ENCODE measurements at places on chromosomes 3 and 15. TPM values are rescaled to one million over a fixed set of nuclear protein-coding genes. Genes with fewer than 3 reads are reported as not detected.
A peak's percentile ranks its signal among the peaks of the same experiment; 100 is the strongest.

Gene RETNLB
- polyA plus RNA-seq, result not detected

Gene CACNA1D
- not detected for polyA plus RNA-seq

Gene ZNF80
- not detected for polyA plus RNA-seq

Gene LARP6
- not detected for polyA plus RNA-seq

Gene TMCO5A
- not detected for polyA plus RNA-seq

Gene ABHD17C
- polyA plus RNA-seq, result not detected

Gene GCNT3
- not detected for polyA plus RNA-seq

DNA sequence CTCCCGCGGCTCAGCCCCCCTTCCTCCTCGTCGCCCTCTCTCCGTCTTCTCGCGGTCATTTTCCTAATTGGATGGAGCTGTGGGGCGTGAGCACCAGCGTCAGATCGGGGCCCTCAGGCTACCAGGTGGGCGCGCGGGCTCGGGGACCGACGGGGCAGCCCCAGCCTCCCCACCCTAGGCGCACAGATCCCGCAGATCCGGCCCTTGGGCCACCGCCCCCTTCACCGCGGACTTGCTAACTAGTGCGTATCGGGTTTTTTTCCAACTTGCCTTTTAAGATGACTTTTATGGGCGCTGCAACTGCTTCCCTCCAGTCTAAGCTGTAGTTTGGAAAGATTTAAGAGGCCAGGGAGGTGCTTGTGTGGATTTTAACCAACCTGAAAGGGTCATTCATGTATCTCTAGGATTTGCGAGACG lies 1.3 kb downstream of the ZNF710 start:
- H3K27ac ChIP-seq, result peak overlapping the region; percentile 95
- peak; percentile 42 for DNase-seq
- no peaks in the 10 kb centered on the region for H3K27me3 ChIP-seq

GRCh38 chr3:170802164-170803151 lies 67.5 kb downstream of the RPL22L1 start:
- H3K36me3 ChIP-seq, result no peaks in the 10 kb centered on the region
- no peaks in the 10 kb centered on the region for H3K4me1 ChIP-seq
- H3K4me3 ChIP-seq, result no peak overlapping the region
- no peak for DNase-seq

GRCh38 chr15:33656168-33656567 lies 312.1 kb upstream of the CHRM5 start:
- H3K4me3 ChIP-seq, result no peak overlapping the region
- H3K27ac ChIP-seq, result no peak overlapping the region
- no peaks in the 10 kb centered on the region for H3K27me3 ChIP-seq

DNA sequence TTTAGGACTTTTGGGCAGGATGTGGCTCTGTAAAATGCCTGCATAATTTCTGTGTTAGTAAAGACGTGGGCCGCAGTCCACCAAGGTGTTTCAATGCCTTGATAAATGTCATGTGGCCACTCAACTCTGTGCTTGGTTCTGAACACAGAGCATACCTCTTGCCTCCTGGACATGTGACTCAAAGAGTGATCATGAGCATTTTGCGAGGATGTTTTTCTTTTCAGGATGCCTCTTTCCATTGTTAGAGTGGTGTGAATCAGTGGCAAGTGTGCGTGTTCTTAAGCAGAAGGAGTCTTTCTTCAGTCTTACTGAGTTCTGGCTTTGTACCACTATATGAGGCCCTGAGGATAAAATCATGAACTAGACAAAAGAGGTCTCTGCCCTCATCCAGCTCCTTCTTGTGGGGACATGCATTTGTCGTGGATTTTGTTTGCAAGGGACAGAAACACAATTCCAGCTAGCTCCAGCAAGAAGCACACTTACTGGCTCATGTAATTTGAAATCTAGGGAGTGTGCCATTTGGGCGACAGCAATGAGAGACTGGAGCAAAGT lies 363.4 kb downstream of the LRTM1 start:
- no peak overlapping the region for H3K4me3 ChIP-seq
- H3K27me3 ChIP-seq, result no peaks in the 10 kb centered on the region
- no peak for DNase-seq
- H3K27ac ChIP-seq, result no peak overlapping the region
- no peaks in the 10 kb centered on the region for H3K36me3 ChIP-seq
- H3K4me1 ChIP-seq, result no peaks in the 10 kb centered on the region

DNA sequence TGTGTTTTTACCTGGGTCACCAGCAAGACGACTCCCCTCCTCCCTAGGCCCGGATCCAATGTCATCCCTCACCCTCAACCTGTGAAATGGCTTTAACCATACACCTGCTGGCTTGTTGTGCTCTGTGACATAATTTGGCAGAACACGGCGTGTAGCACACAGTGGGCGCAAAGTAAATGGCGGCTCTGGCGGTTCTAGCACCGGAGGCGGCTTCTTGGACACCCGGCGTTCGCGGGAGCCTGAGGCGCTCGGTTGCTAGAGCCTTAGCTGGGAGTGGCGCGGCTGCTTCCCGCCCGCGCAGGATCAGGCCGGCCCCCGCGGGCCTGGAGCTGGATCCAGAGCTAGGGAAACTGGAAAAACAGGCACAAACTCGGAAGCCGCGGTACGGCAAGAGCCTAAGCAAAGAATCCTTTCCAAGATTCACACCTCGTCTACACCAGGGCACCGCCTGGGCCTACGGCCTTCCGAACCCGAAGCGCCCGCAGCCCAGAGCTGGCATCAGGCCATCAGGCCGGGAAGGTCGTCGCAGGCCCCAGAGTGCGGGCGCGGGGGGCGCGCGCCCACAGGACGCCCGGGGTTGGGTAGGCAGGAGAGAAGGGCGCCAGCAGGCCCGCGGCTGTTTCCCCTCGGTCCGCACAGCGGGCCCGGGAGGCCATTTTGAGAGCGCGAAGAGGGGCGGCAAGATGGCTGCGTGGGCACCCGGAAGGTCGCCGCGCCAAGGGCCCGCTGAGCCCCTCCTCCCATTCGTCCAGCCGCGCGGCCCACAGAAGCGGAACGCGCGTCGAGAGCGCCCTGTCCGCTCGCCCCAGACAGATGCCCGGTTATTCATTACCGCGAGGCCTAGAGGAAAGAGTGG lies 43.9 kb upstream of the POLG start:
- H3K4me1 ChIP-seq, result peaks cover 13% of the 10 kb centered on the region
- H3K36me3 ChIP-seq, result no peaks in the 10 kb centered on the region
- H3K27ac ChIP-seq, result peak overlapping the region; percentile 42

DNA sequence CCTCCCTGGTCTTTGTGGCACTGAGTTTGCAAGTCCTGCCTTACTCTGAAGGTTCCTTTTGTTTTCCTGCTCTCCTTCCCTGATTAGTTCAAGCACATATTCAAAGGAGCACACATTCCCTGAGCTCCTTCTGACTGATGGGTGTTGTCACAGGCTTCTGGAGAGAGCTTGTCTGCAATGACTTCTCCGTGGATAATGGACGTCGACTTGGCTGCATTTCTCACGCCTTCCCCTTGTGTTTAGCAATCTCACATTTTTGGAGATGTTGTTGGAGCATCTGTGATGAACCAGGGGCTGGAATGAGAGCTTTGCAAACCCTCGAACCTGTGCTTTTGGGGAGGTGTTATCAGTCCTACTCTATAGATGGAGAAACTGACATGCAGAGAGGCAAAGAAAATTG lies 375.4 kb upstream of the PROK2 start:
- peaks cover 5% of the 10 kb centered on the region for H3K27me3 ChIP-seq
- DNase-seq, result no peak
- no peak overlapping the region for H3K27ac ChIP-seq

DNA sequence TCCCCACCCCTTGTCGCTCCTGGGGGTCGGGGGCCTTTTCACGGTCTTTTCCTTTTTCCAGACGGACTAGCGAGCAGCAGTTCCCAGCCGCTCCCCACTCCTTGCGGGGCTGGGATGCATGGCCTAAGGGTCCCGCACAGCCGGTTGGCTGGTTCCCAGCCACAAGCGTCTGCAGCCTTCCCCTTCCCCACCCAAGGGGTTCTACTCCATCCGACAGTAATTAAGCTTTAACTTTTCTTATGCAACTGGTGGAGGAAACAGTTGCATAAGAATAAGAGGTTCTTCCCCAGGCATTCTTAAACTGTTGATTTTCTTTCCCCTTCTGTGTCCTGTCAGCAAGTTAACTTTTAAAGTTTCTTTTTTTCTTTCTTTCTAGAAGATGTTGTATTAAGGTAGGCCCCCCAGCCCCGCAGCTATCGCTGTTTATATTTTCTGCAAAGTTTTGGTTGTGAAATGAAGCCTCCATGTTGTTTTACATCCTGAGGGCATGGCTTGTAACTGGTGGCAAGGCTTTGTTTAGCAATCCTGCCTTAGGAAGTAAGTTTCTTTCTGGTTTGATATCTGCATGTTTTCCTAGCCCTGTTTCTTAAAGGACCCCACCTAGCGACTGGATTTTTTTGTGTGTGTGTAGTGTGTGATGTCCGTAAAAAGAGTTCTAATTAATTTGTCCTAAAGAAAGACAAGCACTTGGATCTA lies 207.5 kb downstream of the ZNF385D start:
- no peaks in the 10 kb centered on the region for H3K4me1 ChIP-seq
- DNase-seq, result no peak
- H3K36me3 ChIP-seq, result no peaks in the 10 kb centered on the region
- no peaks in the 10 kb centered on the region for H3K27me3 ChIP-seq

GRCh38 chr3:13002398-13003124 lies 70.7 kb downstream of the IQSEC1 start:
- H3K4me1 ChIP-seq, result peaks cover 96% of the 10 kb centered on the region
- H3K27me3 ChIP-seq, result no peaks in the 10 kb centered on the region
- no peaks in the 10 kb centered on the region for H3K36me3 ChIP-seq
- H3K27ac ChIP-seq, result peak overlapping the region; percentile 89

DNA sequence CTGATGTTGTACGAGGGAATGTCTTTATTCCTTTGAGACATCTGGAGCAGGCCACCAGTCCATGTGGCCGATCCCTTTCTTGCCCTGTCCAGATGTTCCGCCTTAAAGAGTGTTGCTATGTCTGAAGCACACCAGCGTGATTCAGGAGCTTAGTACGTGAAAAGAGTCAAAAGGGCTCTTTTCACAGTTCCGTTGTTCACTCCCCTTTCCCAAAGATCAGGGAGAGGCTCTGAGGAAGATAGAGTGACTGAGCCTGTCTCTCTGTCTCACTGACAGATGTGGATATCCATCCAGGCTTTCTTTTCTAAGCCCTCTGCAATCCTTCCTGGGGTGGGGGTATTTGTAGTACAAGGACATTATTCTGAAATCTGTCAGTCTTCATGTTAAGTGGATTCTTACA lies 262.5 kb upstream of the LRTM1 start:
- no peak for DNase-seq
- H3K4me3 ChIP-seq, result no peak overlapping the region
- no peak overlapping the region for H3K27ac ChIP-seq
- no peaks in the 10 kb centered on the region for H3K4me1 ChIP-seq
- H3K36me3 ChIP-seq, result no peaks in the 10 kb centered on the region
- H3K27me3 ChIP-seq, result no peaks in the 10 kb centered on the region

DNA sequence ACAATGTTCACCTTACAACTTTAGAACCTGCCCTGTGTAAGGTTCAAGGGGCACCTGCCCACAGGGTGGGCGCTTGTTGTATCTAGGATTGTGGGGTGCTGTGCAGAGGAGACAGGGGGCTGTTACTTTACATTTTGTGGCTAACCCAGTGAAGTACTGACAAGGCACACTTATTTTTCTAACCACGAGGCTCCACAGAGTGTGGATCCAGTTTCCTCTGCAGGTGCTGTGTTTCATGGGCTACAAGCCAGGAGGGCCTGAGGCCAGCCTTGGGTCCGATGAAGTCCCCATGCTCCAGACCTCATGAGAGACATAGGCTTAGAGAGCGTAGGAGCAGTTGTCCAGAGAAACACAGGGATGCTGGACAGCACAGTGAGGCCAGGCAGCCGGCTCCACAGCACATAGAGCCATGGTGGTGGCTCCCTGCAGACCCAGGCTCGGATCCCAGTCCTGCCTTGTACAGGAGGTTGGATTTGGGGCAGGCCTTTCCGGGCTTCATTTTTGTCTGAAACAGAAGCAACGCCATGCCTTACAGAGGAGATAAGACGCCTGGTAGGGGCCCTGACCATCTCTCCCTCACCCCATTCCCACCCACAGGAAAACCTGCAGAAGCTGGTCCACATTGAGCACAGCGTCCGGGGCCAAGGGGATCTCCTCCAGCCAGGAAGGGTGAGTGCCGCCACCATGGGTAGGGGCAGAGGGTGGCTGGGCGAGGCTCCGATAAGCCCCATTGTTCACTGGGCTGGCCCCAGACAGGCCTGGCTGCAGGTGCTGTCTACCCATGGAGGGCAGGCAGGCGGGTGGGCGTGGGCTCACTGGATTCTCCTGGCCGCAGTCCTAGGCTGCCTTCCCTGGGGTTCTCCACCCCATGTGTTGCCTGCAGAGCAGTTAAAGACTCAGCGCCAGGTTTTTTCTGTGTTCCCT lies 40.1 kb upstream of the NR2C2 start:
- H3K4me3 ChIP-seq, result no peak overlapping the region
- no peaks in the 10 kb centered on the region for H3K36me3 ChIP-seq
- no peak for DNase-seq

DNA sequence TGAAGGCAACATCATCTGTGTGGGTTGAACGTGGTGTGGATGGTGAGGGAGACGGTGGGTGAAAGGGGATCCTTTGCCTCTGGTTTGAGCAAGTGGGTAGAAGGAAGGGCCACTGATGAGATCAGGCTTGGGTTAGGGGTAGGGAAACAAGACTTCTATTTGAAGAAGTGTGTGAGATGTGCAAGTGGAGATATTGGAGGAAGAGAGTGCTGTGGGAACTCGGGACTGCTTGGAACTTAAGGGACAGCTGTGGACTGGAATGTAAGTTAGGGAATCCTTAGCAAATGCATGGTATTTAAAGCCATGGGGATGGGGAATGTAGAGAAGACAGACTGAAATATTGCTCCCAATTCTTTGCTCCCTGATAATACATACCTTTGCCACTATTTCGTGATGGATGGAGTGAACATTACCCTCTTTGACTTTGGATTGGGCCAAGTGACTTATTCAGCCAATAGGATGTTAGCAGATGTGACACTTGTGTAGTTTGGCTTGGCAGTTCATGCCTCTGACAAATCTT lies 30.2 kb upstream of the AMOTL2 start:
- no peak for DNase-seq
- H3K4me3 ChIP-seq, result no peak overlapping the region
- peaks cover 58% of the 10 kb centered on the region for H3K27me3 ChIP-seq

Data from naive B cell (primary cell).